Tibial artery (tissue), 4 donors: ENCODE measurements at places on chromosomes 13 and 19.

DNA sequence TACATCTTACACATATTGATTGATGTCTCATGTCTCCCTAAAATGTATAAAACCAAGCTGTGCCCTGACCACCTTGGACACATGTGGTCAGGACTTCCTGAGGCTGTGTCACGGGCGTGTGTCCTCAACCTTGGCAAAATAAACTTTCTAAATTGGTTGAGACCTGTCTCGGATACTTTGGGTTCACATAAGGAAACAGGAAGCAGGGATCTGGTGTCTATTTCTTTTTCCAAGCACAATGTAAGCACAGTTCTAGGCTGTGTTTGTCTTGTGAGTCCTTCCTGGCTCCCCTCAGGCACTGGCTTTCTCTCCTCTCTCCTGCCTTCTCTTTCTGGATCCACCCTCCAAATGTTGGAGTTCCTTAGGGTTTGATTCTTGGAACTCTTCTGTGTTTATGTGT is 27.6 kb upstream of the TPT1 start:
- no peak for DNase-seq

DNA sequence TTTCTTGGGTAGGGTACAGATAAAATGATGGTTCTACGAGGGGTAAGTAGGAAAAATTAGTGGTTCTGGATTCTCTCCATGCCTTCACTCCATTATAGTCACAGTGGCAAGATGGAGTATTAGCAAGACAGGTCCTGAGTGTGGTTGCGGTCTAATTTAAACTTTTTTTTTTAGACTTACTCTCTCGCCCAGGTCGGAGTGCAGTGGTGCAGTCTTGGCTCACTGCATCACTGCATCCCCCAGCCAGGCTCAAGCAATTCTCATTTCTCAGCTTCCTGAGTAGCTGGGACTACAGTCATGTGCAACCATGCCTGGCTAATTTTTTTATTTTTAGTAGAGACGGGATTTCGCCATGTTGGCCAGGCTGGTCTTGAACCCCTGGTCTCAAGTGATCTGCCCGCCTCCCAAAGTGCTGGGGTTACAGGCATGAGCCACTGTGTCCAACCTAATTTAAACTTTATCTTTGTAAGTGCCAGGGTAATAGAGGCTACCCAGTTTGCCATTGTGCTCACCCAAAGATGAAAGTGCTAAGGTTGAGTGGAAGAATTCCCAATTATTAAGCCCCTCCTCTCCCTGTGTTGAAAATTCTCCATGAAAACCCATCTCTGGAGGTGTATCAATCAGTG is 135.6 kb downstream of the TM9SF2 start:
- DNase-seq = no peak

DNA sequence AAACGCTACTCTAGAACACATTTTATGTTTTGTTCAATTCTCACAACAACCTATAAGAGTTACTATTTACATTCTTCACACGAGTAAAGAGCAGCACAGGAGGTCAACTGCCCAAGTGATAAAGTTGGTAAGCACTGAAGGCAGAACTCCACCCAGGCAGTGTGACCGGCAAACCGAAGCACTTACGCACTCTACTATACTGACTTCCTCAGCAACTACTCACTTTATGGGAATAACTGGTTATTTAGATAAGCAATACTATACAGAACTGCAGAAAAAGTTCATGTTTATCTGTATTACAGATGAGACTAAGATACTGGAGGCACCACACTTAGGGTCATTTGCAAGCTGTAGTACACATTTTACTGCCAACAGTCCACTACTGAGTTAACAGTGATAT is 28.8 kb downstream of the FOXO1 start:
- DNase-seq = no peak

DNA sequence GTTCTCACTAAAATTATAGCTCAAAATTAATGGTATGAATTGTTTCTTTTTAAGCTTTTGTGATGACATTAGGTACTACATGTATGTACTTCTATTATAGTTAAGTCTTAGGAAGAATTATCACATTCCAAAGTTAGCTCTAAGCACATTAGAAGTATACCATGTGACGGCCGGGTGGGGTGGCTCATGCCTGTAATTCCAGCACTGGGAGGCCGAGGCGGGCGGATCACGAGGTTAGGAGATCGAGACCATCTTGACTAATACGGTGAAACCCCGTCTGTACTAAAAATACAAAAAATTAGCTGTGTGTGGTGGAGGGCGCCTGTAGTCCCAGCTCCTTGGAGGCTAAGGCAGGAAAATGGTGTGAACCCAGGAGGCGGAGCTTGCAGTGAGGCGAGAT is 1265.1 kb upstream of the SPRY2 start:
- no peak for DNase-seq
